Activated CD4-positive, alpha-beta T cell treated with anti-CD3 and anti-CD28 coated beads for 4 hours (primary cell): ENCODE measurements at places on chromosomes 1 and 21.

DNA sequence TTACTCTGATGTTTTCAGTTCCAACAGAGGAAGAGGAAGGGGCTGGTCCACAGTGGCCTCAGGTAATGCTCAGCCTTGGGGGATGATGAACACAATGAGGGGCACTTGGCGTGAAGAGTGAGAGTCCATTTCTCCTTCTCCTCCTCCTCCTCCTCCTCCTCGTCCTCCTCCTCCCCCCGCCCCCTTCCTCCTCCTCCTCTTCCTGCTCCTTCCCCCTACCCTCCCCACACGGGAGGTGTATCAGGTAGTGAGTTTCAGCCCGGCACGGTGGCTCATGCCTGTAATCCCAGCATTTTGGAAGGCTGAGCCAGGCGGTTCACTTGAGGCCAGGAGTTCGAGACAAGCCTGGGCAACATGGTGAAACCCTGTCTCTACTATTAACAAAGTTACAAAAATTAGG lies 17.3 kb upstream of the GPR157 start:
- no peak for DNase-seq

DNA sequence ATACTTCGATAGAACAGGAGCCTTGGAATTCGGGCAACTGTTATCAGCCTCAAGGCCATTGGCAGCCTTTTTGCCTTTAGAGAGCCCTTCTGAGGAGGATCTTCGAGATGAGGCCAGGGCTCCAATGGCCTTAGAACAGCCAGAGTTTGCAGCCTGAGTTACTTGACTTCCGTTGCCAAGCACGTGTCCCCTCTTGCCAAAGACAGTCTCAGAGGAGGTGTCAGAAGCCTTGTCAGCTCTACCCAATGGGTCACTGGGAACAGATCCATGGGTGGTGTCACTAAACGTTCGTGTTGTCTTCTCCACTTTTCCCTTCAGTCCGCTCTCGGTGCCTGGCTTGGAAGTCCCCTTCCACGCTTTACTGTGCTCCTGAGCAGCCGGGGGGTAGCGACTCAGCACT lies 73.2 kb downstream of the KDM1A start:
- no peak for DNase-seq

GRCh38 chr1:16440131-16440469 lies 424 bp upstream of the NECAP2 start:
- DNase-seq: peak; percentile 4

- DNase-seq: no peak
These were observed 239.9 kb upstream of the IRF2BP2 start for GRCh38 chr1:234849832-234850231.

GRCh38 chr1:194151056-194151455 lies 964.6 kb upstream of the B3GALT2 start:
- no peak for DNase-seq
